ENCODE measurements at places on chromosomes 7 and 10.

- no peak for DNase-seq
These were observed 5.2 kb downstream of the STEAP2 start for GRCh38 chr7:90216771-90217170.

GRCh38 chr7:121302214-121302745, 26.5 kb upstream of the WNT16 start:
- DNase-seq = no peak

GRCh38 chr7:4621396-4621795, 60.7 kb upstream of the FOXK1 start:
- no peak for DNase-seq

- no peak for DNase-seq
These were observed 150.9 kb downstream of the CPED1 start for GRCh38 chr7:121139427-121139826.

GRCh38 chr7:24690251-24690650, 67.0 kb downstream of the GSDME start:
- no peak for DNase-seq

- DNase-seq = no peak
These were observed 494 bp upstream of the CFAP43 start for GRCh38 chr10:104232613-104233102.

GRCh38 chr10:114392112-114392835, 12.0 kb downstream of the AFAP1L2 start:
- no peak for DNase-seq

GRCh38 chr10:17092986-17093803, 36.4 kb downstream of the CUBN start:
- DNase-seq = no peak

GRCh38 chr10:119030421-119031250, 1.1 kb downstream of the NANOS1 start:
- no peak for DNase-seq
